ENCODE measurements at places on chromosomes 6 and 20. TPM values are rescaled to one million over a fixed set of nuclear protein-coding genes. Genes with fewer than 3 reads are reported as not detected.

HTR1E gene
- not detected for total RNA-seq

MDN1 gene
- 61.7 TPM for total RNA-seq

PNPLA1 gene
- total RNA-seq = not detected

GRCh38 chr20:48919882-48920526 lies 1.5 kb upstream of the ARFGEF2 start:
- DNase-seq = no peak

GRCh38 chr6:1610497-1611321 lies 994 bp downstream of the FOXC1 start:
- DNase-seq = no peak

GRCh38 chr20:56463428-56463827 lies 5.0 kb upstream of the RTF2 start:
- DNase-seq = peak; percentile 25

DNA sequence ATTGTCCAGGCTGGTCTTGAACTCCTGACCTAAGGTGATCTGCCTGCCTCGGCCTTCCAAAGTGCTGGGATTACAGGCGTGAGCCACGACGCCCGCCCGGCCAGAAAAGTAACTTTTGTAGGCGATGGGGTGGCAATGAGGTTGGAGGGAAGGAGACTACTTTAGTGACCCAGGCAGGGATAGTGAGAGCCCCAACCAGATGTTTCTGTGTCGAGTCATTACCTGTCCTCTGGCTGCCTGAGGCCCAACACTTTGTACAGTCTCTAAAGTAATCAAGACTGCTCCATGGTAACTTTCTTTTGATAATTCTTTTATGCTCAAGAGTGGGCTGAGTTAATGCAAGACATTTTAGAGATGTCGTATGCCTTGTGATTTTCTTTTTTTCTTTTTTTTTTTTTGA lies 6.8 kb downstream of the SASH1 start:
- DNase-seq = no peak

DNA sequence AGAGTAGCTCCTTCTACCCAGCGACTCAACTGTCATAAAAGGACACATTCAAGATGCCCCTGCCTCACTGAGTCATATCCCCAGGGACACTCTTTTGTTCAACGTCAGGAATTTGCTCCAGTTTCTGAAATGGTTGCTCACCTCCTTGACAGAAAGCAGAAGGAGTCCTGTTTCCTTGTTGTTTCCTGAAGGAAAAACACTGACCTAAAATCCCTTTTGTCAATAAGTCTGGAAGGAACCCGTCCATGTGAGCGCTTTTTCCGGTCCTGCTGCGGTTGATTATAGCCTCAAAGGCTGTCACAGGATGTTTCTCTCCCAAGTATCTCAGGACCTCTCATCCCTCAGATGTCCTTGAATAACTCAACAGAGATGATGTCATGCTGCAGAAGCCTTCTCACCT lies 113.6 kb upstream of the PLEKHG1 start:
- DNase-seq = no peak

All from activated T-helper 2 cell treated with anti-CD3 and anti-CD28 coated beads, Interferon-gamma antibody, Interleukin-2, Interleukin-4, amounts not matched to agents 10 μg/mL and 5 μg/mL and 100 μg/mL, durations not matched to agents 14 hours and 24 hours and 36 hours (primary cell).